ENCODE measurements at places on chromosomes 3 and 15. TPM values are rescaled to one million over a fixed set of nuclear protein-coding genes. Genes with fewer than 3 reads are reported as not detected.

DNA sequence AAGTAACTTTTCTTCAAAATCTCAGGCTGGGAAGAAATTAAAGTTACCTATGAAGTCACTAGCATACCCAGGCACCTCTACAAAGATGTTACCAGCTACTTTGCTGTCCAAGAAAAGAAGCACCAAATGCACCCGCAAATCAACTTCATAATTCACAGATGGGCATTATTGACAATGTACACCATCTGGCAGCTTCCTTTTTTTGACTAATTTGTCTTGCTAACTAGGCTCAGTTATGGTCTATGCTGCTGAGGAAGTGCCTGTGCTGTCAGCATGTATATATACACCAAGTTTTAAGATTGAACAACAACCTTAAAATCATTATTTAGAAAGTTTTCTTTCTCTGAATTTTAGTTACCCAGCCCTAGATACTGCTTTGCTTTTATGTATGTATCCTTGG is 93.8 kb downstream of the NSUN3 start:
- no peak for DNase-seq

DNA sequence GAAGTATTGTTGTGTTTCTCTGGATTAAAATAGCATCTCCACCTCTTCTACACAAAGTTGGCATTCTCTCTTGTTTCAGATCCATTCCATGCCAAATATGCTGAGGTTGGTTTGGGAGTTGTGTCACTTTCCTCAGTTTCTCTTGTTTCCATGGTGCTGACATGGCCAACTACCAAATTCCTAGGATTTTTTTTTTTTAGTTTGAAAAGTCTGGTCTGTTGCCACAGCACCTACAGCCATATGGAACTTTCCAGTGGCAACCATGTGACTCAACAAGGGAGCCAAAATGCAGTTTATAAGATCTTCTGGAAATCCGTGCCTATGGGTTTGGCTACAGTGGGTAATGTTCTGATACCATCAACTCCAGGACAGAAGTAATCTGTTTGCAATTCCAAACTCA is 96.0 kb upstream of the CLSTN2 start:
- DNase-seq, result no peak

DNA sequence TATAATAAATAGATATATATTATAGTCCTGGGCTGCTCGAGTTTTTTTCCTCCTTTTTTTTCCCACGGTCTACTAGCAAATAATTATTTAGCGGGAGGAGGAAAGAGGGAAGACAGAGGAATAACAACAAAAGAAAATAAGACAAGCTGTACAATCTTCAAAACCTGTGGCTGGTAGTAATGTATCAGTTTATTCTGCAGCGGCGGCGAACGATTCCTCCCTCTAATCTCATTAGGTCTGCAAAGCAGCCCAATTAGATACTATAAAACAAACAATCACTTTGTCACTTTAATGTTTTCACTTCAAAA is 390 bp upstream of the TLE3 start:
- DNase-seq, result no peak

- peak; percentile 75 for DNase-seq
Observed at GRCh38 chr3:11539677-11540076, 104.0 kb downstream of the VGLL4 start.

DNA sequence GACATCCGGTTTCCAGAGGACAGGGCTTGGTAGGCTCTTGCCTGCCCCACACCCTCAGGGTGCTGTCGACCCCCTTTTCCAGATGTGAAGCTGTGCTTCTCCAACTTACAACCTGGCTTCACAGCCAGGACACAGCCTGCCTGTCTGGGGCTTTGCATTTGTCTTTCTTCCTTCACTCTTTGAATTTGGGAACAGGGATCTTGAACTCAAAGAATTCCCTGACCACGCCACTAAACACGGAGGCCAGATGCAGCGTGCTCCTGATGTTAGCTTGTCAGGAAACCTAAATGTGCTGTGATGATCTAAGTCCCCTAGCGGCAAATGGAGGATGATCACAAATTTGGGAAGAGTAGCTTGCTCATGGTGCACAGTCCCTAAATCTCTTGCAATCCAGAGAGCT is 244.8 kb upstream of the RGMA start:
- DNase-seq, result peak; percentile 49

DNA sequence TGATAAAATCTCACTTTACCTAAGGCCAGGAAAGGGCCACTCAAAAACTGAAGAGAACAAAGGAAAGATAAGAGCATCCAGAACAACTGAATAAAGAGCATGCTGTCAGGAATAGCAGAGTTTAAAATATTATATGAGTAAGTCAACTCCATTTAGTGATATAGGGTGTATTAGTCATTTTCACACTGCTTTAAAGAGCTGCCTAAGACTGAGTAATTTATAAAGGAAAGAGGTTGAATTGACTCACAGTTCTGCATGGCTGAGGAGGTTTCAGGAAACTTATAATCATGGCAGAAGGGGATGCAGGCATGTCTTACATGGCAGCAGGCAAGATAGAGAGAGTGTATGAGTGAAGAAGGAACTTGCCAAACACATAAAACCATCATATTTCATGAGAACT is 778.0 kb upstream of the NECTIN3 start:
- no peak for DNase-seq

DNA sequence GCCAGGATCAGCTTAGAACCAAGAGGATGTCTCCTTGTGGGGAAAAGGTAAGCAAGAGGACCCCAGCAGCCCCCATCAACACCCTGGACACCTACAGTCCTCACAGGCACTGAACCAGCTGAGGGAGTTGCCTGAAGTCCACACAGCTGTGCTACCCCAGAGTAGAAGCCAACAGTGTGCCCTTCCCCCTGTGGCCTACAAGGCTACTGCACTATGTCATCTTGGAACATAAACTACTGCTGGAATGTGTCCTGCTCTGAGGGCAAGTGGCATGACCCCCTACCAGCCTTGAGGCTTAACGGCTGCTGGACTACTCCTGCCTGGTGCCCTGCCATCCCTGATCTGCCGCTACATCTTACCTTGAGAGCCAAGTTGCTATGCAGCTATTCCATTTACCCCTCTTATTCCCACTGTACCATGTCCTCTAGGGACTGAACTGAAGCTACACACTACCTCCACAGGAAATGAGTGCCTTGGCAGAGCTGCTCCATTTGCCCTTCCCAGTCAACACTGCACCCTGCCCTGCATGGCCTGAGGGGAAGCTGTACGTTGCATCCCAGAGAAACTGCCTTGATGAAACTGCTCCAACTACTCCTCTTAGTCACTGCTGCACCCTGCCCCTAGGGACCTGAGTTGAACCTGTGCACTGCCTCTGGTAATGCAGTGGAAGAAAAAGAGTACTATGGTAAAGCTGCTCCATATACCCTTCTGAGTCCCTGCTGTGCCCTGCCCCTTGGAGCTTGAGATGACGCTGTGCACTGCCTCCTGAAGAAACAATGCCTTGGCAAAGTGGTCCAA is 40.2 kb upstream of the ATP13A5 start:
- no peak for DNase-seq

DNA sequence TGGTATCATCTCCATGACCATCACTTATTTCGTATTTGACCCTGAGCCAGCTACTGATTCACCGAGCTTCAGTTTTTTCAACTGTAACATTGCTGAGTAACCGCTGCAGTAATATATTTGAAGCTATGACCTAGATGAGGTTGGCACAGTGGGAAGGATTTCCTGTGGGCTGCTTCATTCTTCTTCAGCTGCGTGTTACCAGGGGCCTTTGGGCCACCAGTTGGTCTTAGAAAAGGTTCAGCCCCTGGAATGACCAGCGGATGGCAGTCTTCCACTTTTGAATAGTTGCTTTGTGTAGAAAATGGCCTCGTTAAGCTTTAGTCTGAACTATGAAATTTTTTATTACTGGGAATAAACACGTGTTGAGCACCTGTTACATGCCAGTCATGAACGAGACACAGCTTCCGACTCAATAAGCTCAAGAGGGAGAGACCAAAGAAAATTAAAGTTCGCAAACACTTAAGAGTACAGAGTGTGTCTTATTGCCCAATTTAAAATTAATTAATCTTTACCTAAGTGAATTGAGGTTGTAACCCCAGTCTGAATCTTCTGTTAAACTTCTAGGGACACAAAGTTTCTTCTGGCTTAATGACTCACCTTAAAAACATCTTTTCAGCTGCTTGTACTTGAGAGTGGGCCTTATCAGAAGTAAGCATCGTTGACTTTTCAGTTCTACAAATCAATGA is 57.6 kb upstream of the NR2E3 start:
- no peak for DNase-seq

- no peak for DNase-seq
Observed at GRCh38 chr3:59559721-59560435, 510.1 kb upstream of the CFAP20DC start.

GRCh38 chr3:108940568-108941263 is 13.0 kb downstream of the GUCA1C start:
- DNase-seq, result no peak

Gene PLA2G4E
- total RNA-seq, result not detected

Gene CHDH
- total RNA-seq, result 1.4 TPM

Gene SCN5A
- 0.58 TPM for total RNA-seq

Gene BOC
- total RNA-seq, result 37.3 TPM

Gene NR2E3
- total RNA-seq, result not detected

All from mesenteric fat pad (tissue), 1 donor.